ENCODE measurements at places on chromosomes 16 and 17.

- DNase-seq = no peak
Measured at GRCh38 chr17:42273474-42274252, 2.5 kb downstream of the STAT5B start.

- no peak for DNase-seq
Measured at GRCh38 chr16:84460406-84461028, 43.9 kb downstream of the MEAK7 start.

GRCh38 chr16:79740252-79740651 is 139.7 kb upstream of the MAF start:
- no peak for DNase-seq

- no peak for DNase-seq
Measured at GRCh38 chr16:51035711-51036110, 115.4 kb downstream of the SALL1 start.

DNA sequence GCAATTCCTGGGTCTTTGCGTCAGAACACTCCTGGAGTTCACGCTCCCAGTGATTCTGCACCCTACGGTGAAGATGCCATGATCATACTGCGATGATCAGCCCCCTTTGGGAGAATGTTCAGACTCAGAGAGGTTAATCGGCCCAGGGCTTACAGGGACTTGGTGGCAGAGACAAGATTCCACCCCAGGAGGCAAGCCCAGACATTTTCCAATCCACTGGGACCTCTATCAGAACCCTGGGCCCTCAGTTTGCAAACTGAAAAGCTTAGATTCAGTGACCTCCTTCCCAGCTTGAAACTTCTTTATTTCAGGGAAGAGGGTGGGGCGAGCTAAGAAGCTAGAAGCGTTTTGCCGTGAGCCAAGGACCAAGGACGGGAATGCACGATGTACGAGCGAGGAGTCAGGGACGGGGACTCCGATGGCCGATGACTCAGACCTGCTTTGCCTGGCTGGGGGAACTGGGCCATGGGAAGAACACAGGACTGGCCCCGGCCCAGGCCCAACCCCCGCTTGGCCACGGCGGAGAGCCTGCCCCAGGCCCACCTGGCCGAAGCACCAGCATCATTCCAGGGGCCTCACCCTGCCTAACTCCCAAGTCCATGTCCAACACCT is 34.7 kb downstream of the SOCS3 start:
- no peak for DNase-seq

DNA sequence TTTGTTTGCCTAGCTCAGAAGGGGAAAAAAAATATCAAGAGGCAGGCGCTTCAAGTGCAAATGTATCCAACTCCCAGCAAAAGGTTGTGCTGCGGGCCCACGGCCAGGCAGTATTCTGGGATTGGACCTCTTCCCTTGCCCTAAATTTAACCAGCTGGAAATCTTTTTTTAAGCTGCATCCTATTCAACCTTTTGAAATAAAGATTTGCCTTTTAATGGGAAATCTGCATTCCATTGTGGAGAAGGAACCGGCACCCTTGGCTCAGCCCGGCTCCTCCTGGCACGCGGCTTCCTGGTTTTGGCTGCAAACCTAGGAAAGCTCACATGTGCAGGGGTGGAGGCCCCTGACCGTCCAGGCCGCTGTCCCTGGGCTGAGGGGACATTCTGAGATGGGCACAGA is 38.8 kb upstream of the ENPP7 start:
- no peak for DNase-seq

GRCh38 chr17:46212634-46213435 is 19.6 kb upstream of the KANSL1 start:
- DNase-seq = peak; percentile 60

- peak; percentile 57 for DNase-seq
Measured at GRCh38 chr16:56191156-56191815, at the start of gene GNAO1. TSS of gene GNAO1 (plus strand) at chr16:56191489. CDS start at chr16:56192236, 747 bp downstream.

DNA sequence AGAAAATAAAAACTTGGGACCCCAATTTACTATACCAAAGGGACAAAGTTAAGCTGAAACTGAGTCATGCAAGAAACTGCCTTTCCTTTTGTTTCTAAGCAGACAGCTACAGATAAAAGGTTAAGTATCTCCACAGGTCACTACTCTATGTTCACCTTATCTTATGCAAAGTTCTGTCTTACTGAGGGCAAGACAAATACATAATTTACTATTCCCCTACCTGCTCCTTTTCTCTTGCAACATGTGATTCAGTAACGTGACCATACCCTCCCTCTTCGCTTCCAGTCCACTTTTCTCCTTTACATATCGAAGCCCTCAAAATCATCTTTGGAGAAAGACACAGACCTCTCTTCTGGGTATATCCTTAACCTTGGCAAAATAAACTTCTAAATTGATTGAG is 42.3 kb downstream of the SCPEP1 start:
- no peak for DNase-seq

- DNase-seq = no peak
Measured at GRCh38 chr17:77322514-77323412, 182.0 kb downstream of the SEC14L1 start.

DNA sequence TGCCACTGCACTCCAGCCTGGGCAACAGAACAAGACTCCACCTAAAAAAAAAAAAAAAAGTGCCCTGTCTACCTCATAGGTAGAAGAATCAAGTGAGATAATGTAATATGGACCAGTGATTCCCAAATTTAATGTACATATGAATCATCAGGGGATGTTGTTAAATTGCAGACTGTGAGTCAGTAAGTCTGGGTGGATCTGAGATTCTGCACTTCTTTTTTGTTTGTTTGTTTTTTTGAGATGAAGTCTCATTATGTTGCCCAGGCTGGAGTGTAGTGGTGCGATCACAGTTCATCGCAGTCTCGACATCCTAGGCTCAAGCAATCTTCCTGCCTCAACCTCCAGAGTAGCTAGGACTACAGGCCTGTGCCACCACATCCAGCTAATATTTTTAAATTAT is 31.6 kb downstream of the HOXB1 start:
- DNase-seq = no peak

GRCh38 chr16:85431431-85432124 is 181.5 kb upstream of the GSE1 start:
- DNase-seq = no peak

GRCh38 chr17:34997355-34997862 is 17.1 kb downstream of the LIG3 start:
- DNase-seq = no peak

DNA sequence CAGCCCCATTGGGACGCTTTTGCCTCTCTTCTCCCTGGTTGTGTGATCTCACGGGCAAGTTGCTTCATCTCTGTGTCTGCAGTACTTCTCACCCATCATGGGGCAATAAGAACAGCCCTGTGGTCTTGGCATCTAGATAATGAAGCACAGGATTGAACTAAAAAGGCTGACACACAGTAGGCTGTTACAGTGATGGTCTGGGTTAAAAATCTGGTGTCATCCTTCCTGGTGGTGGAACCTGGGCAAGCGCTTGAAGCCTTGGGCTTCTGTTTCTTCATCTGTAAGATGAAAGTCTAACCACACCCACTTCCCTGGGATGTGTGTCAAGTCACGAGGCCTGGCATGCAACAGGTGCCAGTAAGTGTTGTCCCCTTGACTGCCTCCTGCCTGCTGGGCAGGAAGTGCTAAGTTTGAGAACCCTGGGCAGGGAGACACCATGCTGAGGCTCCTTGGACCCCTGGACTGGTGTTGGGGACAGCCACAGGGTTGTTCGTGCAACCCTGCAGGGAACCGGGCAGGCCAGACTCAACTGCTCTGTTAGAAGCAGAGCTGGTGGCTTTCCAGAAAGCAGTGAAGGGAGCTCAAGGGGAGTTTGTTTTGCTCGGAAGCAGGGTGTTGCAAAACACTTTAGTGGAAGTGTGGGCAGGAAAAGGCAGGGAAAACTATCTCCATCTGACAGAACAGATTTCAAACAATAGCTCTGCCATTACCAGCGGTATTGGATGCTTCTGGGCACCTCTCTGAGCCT is 5.9 kb upstream of the MAP2K3 start:
- no peak for DNase-seq

- DNase-seq = no peak
Measured at GRCh38 chr16:74862743-74863244, 88.2 kb upstream of the FA2H start.

GRCh38 chr17:60817192-60817591 is 139.5 kb downstream of the BCAS3 start:
- no peak for DNase-seq

- DNase-seq = no peak
Measured at GRCh38 chr17:48231995-48232959, 124.7 kb downstream of the SNX11 start.

DNA sequence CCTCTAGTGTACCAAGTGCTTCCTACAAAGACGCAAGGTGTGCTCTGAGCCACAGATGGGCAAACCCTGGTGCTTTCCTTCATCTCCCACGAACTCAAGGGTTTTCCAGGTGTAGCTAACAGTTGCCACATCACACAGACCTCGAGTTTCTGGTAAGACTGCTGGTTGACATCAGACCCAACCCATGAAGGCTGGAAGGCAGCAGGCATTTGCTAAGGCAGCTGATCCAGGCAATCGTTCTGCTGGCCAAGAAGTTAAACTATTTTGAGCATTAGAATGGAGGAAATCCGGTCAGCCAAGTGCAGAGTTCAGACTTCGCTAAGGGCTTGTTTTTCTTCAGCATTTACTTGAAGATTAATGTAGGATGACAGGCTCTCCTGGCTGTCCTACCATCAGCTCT is 11.5 kb downstream of the HAS3 start:
- DNase-seq = no peak

GRCh38 chr16:57257455-57258070 is 12.5 kb downstream of the ARL2BP start:
- no peak for DNase-seq

Data from activated CD4-positive, alpha-beta T cell treated with anti-CD3 and anti-CD28 coated beads, Interleukin-2, amount 50 U/mL, for 1 hour (primary cell).